Common myeloid progenitor, CD34-positive (primary cell): ENCODE measurements at places on chromosomes 11 and 22.

DNA sequence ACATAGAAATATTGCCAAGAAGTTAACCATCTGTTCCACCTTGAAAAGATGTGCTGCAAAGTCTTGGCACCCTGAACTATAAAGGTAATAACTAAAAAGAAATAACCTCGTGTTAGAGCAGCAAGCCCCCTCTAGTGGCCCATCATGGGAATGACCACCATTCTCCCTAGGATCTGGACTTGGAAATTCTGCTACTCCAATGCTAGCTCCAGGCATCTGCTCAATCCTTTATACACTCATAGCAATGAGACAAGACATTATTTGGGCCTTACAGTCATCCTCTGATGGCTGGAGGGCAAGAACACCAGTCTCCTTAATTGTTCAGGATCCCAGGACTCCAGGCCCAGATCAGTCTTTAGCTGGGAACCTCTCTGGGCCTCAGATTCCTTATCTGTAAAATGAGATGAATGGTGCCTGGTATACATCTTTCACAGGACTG is 76.0 kb downstream of the CWC15 start:
- DNase-seq = peak; percentile 34

GRCh38 chr11:68297812-68298658 is 14.4 kb upstream of the LRP5 start:
- peak; percentile 77 for DNase-seq

DNA sequence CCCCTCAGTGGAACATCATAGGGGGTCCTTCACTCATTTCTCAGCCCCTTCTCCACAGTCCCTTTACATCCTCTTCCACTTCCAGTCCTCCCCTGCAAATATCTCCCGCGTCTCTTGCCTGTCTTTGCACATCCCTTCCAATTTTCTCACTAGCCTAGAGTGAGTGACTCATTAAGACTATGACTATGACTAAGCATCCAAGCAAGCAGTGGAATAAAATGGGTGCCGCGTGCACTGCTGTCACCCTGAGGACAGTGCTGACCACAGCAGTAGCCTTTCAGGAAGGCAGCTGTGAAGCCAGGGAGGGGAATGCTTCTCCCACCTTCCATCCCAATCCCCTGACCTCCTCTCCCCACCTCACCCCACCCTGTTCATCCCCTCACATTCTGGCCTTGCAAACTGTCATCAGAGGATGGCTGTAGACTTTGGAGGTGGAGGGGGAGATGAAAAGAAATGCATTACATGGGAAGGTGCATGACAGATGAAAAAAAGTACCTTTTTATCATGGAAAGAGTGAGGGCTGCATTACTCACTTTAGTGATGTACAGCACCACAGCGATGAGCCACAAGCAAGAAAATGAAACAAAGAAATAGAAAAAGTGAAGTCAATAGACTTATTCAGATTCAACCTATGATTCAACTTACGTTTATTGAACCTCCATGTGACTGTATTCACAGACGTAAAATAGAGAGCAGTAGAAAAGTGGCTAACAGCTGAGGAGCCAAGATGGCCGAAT is 948.2 kb downstream of the NTM start:
- DNase-seq = no peak

- DNase-seq = no peak
These were observed 37.1 kb upstream of the SLC37A2 start for GRCh38 chr11:125025968-125026367.

GRCh38 chr22:31130873-31131272 is 8.1 kb downstream of the INPP5J start:
- DNase-seq = no peak

DNA sequence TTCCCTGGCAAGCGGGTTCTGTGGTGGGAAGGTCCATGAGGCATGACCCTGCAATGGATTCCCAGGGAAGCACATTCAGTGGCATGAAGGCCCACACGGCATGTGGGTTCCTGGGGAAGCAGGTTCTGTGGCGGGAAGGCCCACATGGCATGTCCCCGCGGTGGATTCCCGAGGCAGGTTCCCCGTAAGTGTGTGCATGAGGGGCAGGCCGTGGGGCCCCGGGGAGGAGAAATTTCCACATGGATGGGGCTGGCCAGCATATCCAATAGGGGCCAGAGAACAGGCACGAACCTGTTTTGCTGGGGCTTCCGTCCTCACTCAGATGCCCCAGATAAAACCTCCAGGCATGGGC is 83.7 kb downstream of the PHF21B start:
- no peak for DNase-seq

GRCh38 chr11:58770627-58771457 is 39.1 kb upstream of the GLYAT start:
- no peak for DNase-seq

DNA sequence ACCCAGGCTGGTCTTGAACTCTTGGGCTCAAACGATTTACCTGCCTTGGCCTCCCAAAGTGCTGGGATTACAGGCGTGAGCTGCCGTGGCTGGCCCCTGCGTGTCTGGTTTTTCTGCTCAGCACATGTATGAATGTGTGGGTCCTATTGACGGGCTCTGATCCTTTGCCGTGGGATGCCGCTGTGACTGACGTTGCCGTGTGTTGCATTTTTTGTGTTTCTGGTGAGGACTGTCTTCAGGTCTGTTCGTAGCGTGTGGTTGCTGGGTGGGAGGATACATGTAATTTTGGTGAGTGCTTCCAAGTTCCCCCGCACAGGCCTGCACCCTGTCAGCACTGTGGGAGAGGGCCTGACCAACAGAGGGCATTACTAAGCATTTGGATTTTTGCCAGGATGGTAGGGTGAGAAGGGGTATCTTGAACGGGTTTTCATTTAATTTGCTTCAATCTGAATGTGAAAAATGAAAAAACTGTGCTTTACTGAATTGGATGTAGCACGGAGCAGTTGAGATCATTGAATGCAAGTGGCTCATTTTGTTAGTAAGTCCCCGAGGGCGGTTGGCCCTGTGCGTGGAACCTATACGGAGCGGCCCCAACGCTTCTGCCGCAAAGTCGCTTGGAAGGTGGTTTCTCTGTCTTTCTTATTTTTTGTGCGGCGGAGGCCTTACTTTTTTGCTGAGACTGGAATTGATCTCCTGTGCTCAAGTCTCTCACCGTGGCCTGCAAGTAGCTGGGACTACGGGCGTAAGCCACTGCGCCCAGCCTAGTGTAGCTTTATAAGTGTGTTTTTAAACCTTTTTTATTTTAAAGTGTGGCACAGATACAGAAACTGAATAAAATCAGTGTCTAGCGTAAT is 8.2 kb downstream of the ZBED4 start:
- DNase-seq = peak; percentile 78

DNA sequence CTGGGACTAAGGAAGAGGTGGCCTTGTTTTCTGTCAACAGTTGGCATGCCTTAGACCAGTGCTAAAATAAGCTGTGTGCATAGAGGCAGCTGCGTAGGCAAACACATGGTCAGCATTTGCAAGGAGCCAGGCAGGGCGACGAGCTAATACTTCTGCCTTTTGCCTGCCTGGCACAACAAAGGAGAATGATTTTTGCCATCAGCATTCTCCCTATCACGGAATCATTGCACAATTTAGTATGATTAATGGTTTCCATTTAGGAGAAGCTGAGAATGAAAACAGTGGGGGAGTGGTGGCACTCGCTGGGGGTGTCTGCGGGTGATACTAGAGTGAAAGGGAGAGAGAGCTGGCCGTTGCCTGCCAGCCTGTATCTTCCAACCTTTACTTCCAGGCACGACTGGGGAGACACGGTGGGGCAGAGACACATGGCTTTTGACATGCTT is 336.0 kb downstream of the CADM1 start:
- no peak for DNase-seq

GRCh38 chr11:119798656-119799055 is 69.7 kb upstream of the NECTIN1 start:
- no peak for DNase-seq

- no peak for DNase-seq
These were observed 10.8 kb downstream of the DRD2 start for GRCh38 chr11:113464416-113464815.

- no peak for DNase-seq
These were observed 84.2 kb upstream of the GALNT18 start for GRCh38 chr11:11706028-11706427.

- no peak for DNase-seq
These were observed 3.1 kb downstream of the EED start for GRCh38 chr11:86247608-86248007.

DNA sequence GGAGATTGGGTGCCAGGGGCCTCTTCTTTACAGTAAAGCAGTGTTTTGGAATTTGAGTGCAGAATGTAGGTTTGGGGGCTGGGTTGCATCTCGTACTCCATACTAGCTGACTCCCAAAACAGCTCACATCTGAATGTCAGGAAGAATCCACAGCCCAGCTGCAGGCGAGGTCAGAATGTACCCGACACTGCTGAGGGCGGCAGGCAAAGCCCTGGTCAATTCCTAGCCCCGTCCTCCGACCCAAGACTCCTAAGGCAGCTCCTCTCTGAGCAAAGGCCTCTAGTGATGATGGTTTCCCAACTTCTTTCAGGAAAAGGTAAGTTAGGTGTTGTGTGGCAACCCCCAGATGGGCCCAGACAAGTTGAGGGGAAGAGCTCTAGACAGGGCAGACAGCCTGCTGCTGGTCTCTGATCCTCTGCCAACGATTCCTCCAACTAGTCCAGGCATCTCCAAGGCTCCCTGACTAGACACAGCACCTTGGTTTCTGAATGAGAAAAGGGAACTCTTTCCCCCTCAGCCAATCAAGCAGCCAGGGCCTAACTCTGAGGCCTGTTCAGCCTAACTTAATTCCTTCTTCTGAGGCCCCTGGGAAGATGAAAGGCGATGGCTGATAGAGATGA is 8.6 kb downstream of the LARGE2 start:
- no peak for DNase-seq

DNA sequence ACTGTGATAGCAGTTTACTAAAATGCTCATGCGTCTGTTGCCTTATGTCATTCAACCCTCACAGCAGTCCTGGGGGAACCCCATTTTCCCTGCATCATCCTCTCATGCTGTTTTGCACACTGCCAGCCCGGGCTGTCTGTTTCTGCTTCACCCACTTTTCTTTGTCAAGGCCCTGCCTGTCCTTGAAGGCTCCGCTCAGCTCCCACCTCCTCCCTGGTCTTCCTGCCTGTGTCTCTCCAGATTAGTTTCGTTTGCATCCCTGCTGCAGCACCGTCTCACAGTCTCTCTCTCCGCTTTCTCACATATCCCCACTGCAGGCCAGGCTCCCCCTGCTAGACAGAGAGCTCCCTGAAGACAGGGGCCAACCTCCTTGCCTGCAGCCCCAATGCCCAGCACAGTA is 29.9 kb downstream of the SERPINH1 start:
- DNase-seq = no peak

DNA sequence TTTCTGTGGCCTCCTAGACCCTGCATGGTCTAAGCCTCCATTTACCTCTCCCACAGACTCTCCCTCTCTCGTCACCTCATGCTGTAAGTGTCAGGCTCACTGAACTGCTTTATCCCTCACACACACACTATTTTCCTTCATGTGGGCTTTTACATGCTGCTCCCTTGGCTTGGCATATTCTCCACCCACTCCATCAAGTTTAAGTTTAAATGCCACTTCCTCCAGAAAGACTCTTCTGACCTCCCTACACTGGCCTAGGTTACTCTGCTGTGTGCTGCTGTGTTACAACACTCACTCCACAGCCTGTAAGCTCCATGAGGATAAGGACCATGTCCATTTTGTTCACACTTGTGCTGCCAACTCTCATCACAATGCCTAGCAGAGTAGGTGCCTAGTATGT is 2.5 kb downstream of the DCHS1 start:
- DNase-seq = no peak

GRCh38 chr22:47151490-47151889 is 389.0 kb downstream of the TBC1D22A start:
- no peak for DNase-seq

GRCh38 chr11:3685923-3686322 is 14.7 kb upstream of the CHRNA10 start:
- no peak for DNase-seq

DNA sequence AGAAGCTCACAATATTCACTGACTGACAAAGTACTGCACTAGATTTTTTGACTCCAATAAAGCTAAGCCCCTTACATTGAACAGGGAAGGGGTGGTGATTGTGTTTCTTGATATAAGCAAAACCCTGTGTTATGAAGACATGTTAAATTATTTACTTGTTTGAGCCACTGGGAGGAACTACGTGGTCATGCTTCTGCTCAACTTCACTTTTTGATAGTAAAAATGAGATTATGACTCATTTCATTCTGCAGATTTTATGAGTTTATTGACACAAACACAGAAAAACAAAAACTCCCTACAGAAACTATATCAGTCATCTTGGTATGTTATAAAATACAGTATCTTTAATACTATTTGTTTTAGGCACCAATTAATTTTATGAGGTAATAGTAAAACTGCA is 124.7 kb downstream of the CADM1 start:
- no peak for DNase-seq

DNA sequence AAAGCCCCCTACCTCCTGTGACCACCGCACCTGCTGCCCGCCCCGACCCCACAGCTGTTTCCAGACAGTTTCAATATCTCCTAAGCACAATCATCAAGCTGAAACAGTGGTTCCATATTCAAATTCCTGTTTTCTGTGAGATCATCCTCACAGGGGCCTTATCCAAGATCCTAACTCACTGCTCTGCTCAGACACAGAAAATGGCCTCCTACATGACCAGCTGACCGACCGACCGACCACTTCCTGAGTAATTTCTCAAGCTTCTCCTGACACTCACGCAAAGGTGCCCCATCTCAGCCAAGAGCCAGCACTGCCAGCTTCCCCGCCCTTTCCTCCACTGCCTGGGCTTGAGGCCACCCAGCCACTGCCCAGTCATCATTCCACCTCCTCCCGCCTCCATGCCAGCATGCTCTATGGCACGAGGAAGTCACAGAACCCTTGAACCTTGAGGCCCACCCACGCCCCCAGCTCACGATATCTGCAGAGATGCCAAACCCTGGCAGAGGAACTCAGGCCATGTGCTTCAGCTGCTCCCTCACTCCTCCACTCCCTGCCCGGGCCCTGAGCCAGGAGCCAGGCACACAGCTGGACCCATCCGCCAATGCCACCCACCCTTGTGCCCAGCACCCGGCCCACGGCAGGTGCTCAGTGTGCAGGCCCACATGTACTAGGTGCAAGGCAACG is 14.0 kb downstream of the KIAA0930 start:
- DNase-seq = peak; percentile 57

DNA sequence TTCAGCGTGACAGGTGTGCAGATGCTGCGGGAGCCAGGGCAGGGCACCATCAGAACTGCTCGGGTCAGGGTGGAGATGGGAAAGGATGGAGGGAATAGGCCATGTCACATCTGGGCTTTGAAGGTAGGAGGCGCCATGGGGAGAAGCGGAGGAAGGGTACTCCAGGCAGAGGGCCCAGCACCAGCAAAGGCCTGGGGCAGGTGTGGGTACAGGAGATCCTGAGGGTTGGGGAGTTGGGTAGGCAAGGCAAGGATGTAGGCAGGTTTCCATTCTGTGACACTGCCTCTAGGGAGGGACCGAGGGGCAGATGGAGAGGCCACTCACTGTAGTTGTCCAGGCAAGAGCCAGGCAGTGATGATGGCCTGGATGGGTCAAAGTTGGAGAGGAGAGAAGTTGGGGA is 8.5 kb downstream of the EMID1 start:
- no peak for DNase-seq

GRCh38 chr22:47597041-47597440 is 834.6 kb downstream of the TBC1D22A start:
- DNase-seq = no peak

GRCh38 chr22:50525858-50526107 is 385 bp upstream of the SCO2 start:
- no peak for DNase-seq
